ENCODE measurements at places on chromosomes 3 and 15.

DNA sequence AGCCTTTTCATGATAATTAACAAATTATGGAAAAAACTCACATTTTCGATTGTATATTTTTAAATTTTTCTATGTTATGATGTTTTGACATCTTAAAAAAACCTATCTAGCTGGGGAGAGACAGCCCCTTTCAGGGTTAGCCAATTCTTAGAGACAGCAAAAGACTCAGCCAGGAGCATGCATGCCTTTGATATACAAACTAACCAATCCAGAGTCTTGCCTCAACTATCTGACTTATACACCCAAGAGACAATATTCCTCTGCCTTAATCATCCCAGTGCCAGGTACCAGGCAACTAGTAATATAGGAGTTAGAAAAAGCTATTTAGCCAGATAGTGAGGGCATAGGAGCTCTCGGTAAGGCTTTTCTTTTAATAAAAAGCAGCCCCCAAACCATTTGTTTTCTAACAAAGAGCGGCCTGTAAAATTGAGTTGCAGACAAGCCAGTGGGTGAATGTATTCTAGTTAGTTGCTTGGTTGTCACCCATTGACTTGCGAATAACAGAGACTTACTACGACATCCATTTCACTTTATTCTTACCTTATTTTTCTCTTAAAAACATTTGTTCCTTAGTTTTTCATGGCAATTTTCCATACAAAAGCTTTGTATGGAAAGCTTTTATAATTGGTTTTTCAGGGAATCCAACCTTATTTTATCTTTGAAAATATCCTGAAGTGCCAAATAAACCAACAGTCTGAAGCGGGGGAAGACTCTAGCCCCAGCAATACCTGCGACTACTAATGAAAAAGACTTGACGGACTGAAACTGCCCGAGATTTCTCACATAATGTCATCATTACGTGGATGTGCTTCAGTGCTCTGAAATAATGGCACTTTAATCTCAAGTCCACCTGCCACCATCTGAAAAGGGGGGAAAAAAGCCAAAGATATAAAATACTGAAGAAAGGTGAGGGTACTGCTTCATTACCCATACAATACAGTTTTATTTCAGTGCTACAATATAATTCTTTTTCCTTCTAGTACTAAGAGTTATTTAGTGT lies 64.6 kb upstream of the ATP2C1 start:
- no peak for DNase-seq

DNA sequence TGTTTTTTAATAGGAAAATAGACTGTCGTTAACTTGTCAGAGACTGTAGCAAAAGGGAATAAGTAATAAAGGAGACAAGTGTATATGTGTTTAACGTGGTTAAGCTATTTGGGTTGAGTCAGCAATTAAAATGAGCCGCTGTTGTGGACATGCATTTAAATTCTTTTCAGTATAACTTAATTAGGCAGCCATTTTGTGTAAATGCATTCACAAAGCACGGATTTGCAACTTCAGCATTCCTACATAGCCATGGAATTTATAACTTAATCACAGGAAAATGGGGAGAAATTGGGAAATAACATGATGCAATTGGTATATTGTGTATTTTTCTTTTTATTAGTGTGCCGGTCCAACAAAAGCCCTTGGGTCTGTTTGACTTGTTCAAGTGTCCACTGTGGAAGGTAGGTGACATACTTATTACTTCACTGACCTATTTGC lies 27.9 kb downstream of the USP3 start:
- no peak for DNase-seq

GRCh38 chr15:50077176-50077575 lies 41.9 kb downstream of the ATP8B4 start:
- DNase-seq = no peak

- no peak for DNase-seq
These were observed 5.7 kb downstream of the MAN2C1 start for GRCh38 chr15:75362642-75363249.

- DNase-seq = no peak
These were observed 24.9 kb downstream of the ZMAT3 start for GRCh38 chr3:179046497-179047353.

DNA sequence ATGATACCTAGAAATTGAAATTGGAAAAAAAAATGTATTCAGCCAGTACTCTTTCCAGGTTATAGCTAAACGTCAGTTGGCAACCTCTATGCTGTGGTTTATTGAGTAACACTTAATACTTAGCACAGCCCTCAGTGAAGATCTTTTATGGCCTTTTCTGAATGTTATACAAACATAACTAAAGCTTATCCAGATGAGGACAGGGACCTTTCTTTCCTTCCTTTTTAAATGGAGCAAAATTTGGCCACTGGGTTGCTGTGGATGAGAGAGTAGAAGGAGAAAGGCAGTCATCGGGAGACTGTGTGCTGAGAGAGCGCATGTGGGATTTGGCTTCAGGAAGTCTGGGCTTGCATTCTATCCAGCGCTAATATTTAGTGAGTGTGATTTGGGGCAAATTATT lies 36.1 kb downstream of the IGF1R start:
- no peak for DNase-seq

GRCh38 chr3:87198774-87199173 lies 28.3 kb upstream of the CHMP2B start:
- DNase-seq = no peak

DNA sequence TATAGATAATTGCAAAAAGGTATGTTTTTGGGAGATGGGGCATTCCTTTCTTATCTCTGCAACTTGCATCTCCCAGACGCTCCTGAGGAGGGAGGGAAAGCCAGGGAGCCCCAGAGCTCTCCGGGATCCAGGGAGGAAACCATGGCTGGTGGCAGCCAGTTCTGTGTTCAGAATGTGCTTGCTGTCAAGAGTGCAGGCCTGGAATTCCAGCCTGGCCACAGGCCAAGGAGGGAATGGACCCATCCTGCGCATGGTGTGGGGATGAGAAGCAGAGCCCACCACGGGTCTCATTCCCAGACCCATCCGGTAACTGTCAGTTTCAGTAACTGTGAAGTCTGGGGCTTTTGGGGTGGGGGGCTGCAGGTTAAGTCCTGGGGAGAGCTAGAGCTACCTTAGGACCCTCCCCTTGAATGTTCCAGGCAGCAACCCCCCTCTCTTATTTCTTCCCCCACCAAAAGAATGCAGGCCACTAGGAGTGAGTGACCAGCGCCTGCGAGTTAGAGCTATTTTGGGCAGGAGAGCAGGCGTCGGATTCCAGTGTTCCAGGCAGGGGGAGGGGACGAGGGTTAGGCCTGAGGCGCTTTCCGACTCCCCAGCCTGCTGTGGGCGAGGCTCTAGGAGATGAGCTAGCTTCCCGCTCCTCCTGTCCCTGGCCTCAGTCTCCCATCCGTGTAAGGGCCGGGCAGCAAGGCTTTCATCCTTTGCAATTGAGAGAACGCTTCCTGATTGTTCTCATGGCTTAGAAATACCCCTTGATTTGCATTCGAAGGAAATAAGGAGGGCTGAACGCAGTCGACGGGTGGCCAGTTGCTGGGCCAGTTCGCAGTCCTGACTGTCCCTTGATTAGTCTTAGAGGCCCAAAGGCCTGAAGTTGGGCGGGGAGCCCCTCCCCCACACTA lies 781 bp upstream of the DAG1 start:
- DNase-seq = peak; percentile 12

- no peak for DNase-seq
These were observed 47.8 kb upstream of the CHST2 start for GRCh38 chr3:143071776-143072175.

GRCh38 chr15:67401336-67401735 lies 119.6 kb upstream of the C15orf61 start:
- no peak for DNase-seq

GRCh38 chr3:119294696-119295671 lies 801 bp downstream of the ARHGAP31 start:
- DNase-seq = peak; percentile 52

DNA sequence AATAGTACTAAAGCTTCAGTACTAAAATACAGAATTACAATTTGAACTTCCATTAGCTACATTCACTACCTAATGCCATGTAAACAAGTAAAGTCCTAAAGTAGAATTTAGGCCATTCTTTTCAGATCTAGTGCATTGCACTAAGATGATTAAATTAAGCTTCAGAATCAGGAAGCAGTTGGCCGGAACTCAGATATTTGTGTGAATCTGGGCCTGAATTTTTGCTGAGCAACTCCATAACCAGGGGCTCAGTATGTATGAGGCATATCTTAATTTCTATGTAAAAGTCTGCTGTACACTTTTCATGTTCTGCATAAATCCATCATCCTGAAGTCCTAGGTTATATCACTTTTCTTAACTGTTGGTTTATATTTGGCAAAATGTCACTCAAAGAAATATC lies 246.4 kb downstream of the RBMS3 start:
- DNase-seq = no peak

DNA sequence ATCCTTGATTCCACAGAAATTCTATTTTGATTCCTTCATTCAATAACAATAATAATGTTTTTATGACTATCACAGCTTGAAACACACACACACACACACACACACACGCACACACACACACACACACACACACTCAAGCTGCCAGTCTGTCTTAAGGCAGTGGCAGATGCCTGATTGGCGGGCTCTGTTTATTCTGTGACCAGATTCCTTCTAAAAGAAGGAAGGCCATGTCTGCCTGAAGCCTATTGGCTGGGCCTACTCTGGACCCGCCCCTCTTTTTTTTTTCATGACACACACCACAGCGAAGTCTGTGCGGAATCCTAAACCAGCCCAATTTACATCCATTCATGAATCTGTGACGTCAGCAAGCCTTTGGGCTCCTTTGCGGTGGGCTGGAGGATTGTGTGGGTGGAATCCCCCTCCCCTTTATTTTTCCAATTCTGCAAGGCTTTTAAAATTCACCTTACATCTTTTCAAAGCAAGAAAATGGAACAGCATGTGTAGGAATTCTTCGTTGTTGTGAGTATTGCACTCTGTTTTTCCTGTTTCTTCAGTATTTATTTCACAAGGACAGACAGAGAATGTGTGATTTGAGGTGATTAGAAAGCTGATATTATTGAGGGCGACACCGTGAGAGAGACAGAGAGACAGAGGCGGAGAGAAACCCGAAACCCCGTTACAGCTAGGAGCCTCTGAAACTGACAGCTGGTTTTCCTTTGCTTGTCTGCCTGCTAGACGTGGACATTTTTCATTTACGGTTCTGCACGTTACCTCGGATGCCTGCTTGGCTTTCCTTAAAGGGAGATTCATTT lies at the start of gene MAP3K13:
Gene MAP3K13, plus strand, starts transcription at position 287 of the 812 bp plus-strand sequence. CDS start 65,446 bp downstream, outside the sequence.
- DNase-seq = no peak

- DNase-seq = no peak
These were observed 44.1 kb downstream of the KLHL25 start for GRCh38 chr15:85750319-85751290.

GRCh38 chr3:174116421-174116820 lies 718.9 kb downstream of the NLGN1 start:
- DNase-seq = no peak

GRCh38 chr3:30544812-30545211 lies 61.6 kb upstream of the TGFBR2 start:
- DNase-seq = no peak

DNA sequence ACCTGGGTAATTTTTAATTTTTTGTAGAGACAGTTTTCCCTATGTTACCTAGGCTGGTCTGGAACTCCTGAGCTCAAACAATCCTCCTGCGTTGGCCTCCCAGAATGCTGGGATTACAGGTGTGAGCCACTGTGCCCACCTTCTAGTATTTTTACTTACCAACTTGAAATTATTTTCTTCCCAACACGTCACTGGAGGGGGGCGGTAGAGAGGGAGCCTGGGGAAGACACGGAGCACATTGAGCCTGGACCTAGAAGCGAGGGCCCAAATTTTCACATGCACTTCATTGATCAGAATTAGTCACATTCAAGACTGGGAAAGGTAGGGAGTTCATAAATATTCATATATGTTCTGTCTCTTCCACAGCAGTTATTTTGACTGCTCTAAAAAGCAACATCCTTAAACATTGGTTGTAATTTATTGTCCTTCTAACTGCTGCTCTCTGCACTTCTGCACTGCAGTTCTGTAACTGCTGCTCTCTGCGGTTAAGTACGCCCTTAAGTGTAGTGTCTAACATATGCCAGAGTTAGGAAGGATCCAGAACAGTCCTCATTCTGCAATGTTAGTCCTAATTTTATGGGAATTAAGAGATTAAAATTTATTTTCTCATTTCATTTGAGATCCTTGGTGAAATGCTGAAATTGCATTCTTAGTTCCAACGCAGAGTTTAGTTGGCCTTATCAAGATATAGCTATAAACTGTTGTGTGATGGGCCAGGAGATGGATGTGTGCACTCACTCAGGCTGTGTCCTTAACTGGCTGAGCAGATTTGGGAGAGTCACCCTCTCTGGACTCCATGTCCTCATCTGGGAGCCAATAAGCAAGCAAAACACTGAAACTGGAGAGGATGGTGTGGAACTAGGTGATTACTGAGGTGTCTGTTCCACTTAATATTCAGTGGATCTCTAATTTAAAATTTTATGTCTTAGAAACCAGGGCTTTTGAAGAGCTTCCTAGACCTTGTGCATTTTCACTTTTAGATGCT lies 98.2 kb downstream of the STRIT1 start:
- DNase-seq = no peak

DNA sequence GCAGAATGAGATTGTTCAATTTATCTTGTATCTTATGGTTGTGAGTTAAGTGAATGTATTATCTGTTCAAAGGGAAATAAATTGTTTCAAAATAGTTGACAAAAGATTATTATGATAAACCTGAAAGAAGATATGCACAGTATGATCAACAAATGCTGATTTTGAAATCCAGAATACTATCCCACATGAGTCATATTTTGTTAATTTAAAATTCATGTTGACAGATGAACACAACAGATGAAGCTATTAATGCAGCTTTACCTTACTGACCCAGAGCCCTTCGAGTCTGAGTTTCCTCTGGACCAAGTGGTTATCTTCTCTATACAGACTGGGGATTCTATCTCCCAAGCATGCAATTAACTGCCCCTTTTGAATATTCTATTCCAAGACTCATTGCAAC lies 482.8 kb downstream of the FGF12 start:
- no peak for DNase-seq

GRCh38 chr3:158961911-158962310 lies 160.1 kb downstream of the MFSD1 start:
- DNase-seq = no peak

DNA sequence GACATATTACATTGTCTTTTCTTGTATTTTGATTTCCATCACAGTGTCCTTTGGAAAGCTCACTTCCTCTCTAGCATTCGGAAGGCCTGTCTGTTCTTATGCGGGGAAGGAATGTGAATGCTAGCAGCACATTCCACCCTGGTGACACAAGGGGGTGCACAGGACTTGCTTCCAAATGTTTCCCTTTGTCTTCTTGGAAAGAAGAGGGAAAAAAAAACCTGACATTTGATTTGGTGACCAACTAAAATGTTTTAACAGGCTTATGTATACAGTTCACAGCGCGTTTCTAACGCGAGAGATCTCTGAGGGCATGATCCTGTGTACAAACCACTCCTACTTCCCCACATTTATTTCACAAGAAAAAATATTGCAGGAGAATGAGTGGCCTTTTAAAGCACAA lies 107.6 kb upstream of the FXR1 start:
- DNase-seq = no peak

- DNase-seq = no peak
These were observed 60.2 kb upstream of the CDAN1 start for GRCh38 chr15:42796955-42797782.

- DNase-seq = no peak
These were observed 580.4 kb downstream of the ROBO1 start for GRCh38 chr3:79187426-79187825.

DNA sequence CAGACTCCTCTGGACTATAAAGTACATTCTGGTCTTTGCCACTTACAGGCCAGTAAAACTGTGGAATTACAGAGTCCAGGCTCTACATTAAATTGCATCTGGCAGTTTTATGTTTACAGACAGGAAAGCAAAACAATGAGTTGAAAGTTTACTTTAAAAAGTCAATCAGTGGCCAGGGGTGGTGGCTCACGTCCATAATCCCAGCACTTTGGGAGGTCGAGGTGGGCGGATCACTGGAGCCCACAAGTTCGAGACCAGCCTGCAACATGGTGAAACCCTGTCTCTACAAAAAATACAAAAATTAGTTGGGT lies 53.8 kb downstream of the TM4SF4 start:
- DNase-seq = no peak

All from activated naive CD4-positive, alpha-beta T cell treated with anti-CD3 and anti-CD28 coated beads, Interleukin-2, amount 50 U/mL, for 16 hours (primary cell).